MCF 10A (cell line): ENCODE measurements at places on chromosomes 3 and 15. TPM values are rescaled to one million over a fixed set of nuclear protein-coding genes. Genes with fewer than 3 reads are reported as not detected.

- peaks cover 38% of the 10 kb centered on the region for H3K36me3 ChIP-seq
- H3K27me3 ChIP-seq, result no peaks in the 10 kb centered on the region
- DNase-seq, result peak; percentile 90
- peaks cover 35% of the 10 kb centered on the region for H3K4me1 ChIP-seq
- peak overlapping the region; percentile 81 for H3K27ac ChIP-seq
Measured at GRCh38 chr15:88623061-88623460, 1.9 kb downstream of the AEN start.

DNA sequence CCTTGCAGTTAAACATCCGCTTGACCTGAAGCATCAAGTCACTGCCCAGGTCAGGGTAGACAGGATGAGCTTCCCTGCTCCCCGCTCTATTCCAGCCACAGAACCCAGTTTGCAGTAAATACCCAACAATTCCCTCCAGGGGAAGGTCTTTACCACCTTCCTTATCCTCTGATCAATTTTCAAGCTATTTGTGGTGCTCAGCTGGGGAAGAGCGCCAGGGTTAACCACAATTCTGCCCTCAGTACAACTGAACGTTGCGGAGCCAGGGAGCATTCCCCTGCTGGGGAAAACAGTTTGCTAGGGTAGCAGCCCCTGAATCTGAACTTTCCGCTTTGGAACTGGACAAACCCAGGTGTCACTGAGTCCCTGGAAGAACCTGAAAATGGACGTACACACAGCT is 28.5 kb downstream of the RBPMS2 start:
- DNase-seq, result no peak
- no peak overlapping the region for H3K4me3 ChIP-seq
- H3K4me1 ChIP-seq, result peaks cover 8% of the 10 kb centered on the region
- H3K27me3 ChIP-seq, result peaks cover 11% of the 10 kb centered on the region

GRCh38 chr15:90751300-90751825 is 34.2 kb downstream of the BLM start:
- no peaks in the 10 kb centered on the region for H3K27me3 ChIP-seq
- H3K4me3 ChIP-seq, result no peak overlapping the region
- H3K27ac ChIP-seq, result no peak overlapping the region
- H3K36me3 ChIP-seq, result peaks cover 6% of the 10 kb centered on the region
- DNase-seq, result no peak

NPAP1 gene
- not detected in 2 replicates for total RNA-seq

PIGBOS1 gene
- 13.9 and 16.1 TPM in 2 replicates for total RNA-seq

RAB11A gene
- total RNA-seq, result 139 and 164 TPM in 2 replicates

SYNM gene
- 0.12 TPM in 2 replicates for total RNA-seq

PLSCR5 gene
- not detected in 2 replicates for total RNA-seq

ANKRD63 gene
- not detected in 2 replicates for total RNA-seq
